ENCODE measurements at places on chromosomes 2 and 18.

DNA sequence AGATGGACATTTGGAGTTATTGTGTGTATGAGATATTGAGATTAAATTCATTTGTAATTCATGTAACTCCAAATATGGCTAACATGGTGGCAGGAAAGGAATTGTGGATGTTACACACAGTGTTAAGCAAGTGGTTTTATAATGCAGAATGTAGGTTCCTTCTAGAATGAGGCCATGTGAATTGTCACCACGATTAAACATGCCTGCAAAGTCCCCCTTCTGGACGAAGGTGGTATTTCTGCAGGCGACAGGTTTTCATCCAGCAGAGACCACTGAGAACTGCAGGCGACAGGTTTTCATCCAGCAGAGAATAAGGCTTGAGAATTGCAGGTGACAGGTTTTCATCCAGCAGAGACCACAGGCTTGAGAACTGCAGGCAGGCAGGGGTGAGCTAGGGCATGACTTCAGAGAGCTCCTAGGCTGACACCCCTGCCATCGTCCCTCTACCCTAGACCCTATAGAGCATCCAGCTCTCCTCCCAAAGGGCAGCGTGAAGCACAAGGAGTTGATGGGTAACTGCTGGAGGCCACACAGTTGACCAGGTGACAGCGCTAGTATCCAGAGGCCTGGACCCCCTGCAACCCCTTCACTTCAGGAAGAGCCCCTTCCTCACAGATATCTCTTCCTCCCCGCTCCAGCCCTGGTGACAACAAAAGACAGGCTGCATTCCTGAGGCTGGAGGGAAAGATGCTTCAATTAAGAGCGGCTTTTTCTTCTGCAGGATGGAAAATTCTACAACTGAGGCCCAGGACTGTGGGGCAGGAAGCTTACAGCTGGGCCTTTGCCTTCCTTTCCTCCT is 175.8 kb downstream of the LOXHD1 start:
- DNase-seq = peak; percentile 45

GRCh38 chr2:85799215-85799956 is 45.6 kb downstream of the ATOH8 start:
- DNase-seq = peak; percentile 21

GRCh38 chr2:8882094-8882493 is 44.7 kb upstream of the KIDINS220 start:
- DNase-seq = no peak

DNA sequence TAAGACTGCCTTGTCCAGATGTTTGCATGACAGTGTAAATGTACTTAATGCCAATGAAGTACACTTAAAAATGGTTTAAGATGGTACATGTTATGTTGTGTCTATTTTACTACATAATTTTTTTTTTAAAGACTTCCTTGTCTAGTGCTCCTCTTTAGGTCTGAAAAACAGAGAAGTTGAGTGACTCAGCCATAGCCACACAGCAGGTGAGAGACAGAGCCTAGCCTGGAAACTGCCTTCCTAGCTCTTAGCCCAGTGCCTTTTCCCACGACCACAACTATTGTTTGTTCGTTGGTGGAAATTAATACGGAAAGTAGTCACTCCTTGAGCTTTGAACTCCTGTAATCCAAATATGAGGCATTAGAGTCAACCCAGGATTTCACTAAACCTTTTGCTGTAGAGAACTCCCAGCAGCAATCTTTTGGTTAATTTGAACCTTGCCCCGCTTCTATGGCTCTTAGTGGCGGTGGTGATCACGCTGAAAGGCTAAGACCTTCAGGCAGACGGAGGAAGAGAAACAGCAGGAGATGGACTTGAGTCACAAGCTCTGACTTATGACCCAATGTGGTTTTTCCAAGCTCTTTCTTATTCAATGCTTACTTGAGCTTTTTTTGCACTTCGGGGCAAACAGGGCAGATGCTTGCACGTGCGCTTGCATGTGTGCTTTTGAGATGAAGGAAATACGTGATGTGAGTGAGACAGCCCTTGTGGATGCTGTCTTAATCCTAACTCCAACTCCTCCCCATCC is 21.2 kb downstream of the TRIB2 start:
- no peak for DNase-seq

- no peak for DNase-seq
Measured at GRCh38 chr18:33603454-33603853, 25.4 kb downstream of the ASXL3 start.

DNA sequence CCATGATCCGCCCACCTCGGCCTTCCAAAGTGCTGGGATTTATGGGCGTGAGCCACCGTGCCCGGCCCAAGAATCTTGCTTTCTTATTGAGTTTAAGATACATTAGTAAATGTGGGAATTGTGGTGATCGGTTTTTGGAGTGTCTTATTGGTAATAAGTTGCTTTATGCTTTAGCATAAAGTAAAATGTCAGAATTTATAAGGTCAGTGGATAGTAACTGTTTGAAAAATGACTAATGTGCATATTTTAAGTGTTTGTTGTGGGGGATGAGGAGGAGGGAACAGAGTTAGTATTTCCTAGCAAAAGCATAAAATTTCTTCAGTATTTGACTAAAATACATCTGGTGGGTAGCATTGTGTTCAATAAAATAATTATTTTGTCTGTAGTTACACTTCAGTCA is 77.4 kb downstream of the SLC39A10 start:
- DNase-seq = no peak

GRCh38 chr18:53610957-53611356 is 613.5 kb downstream of the MBD2 start:
- no peak for DNase-seq

DNA sequence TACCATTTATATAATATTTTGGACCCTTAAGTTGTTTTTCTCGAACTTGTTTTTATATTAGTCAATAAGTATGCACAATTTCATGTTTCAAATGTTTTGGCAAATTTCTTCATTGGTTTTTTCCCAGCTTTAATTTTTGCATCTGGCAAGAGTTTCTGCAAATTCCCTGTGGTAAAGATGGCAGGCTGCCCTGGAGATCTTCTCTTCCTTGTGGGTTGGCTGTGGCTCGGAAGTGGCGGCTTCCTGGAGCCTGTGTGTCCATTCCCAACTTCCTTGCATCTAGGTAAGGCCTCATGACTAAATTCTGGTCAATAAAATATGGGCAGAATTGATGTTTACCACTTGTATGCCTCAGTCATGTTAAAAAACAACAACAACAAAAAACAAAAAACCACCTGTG is 818.6 kb downstream of the EPHA4 start:
- DNase-seq = no peak

GRCh38 chr2:149038442-149039212 is at the start of gene LYPD6B:
Gene LYPD6B, plus strand, starts transcription at chr2:149038699. Its CDS starts 92,250 bp downstream, at chr2:149130949.
- DNase-seq = no peak

GRCh38 chr2:64859312-64860212 is 129.6 kb upstream of the SLC1A4 start:
- DNase-seq = no peak

DNA sequence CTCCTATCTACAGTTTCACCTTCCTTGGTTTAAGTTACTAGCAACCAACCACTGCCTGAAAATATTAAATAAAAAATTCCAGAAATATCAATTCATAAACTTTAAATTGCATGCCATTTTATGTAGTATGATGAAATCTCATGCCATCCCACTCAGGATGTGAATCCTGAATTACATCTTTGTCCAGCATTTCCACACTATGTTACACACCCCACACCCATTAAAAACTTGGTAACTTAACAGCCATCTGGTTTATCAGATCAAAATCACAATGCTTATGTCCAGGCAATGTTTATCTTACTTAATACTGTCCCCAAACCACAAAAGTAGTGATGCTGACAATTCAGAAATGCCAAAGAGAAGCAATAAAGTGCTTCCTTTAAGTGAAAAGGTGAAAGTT is 21.6 kb downstream of the CUL3 start:
- no peak for DNase-seq

DNA sequence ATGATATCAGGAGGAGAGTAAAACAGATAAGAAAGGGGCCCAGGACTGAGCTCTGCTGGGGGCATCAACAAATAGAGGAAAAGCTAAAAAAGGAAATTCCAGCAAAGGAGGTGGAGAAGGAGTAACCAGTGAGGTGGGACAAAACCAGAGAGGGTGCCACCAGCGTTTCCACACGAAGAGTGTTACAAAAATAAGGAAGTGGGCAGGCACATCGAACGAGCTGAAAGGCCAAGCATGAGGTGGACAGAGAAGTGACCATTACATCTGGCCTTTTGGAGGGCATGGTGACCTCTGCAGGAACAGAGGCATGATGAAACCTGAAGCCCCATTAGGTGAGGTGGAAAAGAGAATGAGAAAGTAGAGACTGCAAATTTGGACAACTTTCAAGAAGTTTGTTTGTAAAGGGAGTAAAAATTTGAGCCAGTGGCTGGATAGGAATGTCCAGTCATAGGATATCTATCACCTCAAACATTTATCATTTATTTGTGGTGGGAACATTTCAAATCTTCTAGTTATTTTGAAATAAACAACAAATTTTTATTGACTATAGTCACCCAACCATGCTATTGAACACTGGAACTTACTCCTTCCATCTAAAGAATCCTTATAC is 18.4 kb upstream of the VIT start:
- DNase-seq = no peak

DNA sequence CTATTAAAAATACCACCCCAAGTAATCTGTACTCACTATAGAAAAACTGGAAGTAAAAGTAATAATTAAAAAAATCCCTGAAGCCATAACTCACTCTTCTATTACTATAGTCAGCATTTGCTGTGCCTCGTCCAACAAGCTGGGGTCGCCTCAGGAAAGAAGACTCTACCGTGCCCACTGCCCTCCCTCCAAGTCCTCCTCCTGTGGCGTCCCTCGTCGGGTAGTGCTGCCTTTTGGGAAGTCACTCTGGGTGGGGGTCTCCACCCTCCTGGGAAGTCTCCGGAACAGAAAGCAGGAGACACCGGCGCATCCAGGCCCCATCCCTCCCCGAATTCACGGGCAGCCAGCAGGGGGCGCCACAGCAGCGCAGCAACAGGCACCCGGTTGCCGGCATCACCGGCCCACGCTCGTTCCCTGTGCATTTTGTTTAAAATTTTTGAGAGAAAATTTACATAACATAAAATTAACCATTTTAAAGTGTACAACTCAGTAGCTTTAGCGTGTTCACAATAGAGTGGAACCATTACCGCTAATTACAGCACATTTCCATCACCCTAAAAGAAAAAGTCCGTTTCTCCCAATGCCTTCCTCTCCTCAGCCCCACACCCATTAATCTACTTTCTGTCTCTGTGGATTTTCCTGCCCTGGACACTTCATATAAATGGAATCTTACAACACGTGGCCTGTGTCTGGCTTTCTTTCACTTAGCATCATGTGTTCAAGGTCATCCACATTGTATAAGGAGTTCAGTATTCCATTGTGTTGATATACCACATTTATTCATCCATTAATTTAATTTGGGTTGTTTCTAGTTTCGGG is 62.2 kb downstream of the ADNP2 start:
- peak; percentile 73 for DNase-seq

- DNase-seq = no peak
Measured at GRCh38 chr2:30981510-30981909, 156.7 kb downstream of the GALNT14 start.

DNA sequence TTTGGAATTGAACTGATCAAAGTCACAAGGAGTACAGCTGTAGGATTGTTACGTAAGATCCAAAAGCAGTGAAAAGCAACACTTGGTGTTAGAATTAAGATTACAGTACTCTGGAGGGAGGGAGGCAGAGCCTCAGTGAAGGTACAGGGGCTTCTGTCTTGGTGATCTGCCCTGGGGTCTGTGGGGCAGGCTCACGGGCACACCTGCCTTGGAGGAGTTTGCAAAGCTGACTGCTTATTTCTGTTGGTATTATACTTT is 114.9 kb downstream of the NCK2 start:
- no peak for DNase-seq

DNA sequence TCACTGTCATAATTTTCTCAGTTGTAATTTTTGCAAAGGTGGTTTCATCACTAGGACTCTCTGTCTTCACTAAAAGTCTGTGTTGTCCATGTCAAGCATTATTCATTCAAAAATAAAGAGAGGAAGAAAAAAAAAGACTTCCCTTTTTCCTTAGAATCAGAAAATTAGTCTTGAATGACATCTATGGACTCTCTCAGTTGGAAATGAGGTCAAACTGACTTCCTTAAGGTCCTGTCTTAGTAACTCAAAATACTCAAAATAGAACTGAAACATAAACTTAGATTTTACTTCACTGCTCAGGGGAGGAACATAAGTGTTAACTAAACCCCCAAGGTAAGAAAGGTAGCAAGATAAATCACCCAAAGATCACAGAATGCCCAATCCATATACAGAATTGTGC is 2.2 kb upstream of the ZNF407 start:
- DNase-seq = no peak

- DNase-seq = no peak
Measured at GRCh38 chr18:59795882-59796281, 98.7 kb upstream of the CCBE1 start.

DNA sequence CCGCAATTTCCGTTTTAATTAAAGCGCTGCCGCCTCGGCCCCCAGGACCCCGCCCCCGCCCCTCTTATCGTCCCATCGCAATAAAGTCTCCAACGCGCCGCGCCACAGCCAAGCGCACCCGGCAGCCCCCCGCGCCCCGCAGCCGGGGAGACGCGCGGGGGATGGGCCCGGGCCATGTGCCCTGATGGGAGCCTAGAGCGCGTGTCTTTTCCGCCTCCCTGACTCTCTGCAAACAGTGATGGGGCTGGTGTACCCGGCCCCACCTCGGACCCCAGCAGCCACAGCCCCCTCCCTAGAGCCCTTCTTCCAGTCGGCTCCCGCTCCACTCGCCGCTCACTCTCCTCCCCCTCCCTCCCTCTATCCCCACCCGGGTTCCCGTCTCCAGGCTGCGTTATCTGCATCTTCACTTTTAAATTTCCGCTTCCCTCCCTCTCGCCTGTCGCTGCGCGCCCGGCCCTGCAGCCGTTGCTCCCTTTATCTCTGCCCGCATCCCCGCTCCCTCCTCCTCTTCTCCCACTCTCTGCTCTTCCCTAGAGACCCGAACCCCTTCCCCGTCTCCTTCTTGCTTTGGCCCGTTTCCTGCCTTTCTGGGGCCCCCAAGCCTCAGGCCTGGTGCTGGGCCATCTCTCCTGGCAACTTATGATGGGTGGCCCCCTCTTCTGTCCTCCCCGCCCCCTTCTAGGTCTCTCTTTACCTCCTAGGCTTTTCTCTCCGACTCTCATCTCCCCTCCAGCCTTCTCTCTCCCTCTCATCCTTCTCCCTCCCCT is 524 bp upstream of the FEV start:
- DNase-seq = no peak

DNA sequence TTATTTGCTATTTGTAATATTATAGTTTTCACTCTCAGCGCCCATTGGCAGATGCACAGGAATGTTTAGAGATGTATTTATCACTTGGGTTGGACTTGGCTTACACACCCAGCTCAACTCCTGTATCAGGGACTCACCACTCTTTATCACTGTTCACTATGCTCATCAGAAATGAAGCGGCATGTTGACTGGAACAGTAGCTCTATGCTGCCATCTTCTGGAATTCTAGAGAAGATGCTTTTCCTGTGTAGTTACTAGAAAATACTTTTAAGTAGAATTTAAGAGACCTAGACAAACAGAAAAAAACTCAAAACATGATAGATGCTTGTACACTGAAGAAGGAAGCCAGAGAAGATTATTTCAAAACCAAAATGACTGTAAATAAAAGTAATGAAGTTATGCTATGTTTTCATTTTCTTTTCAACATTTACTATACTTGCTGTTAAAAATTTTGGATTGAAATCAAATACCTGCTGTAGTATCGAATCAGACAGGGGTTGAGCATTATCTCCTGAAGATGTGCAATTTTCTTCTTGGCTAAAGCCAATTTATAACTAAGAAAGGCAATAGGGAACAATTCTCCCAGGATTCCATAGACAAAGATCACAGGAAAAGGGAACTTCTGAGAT is 47.4 kb upstream of the NXPH2 start:
- DNase-seq = no peak

Data from activated CD4-positive, CD25-positive, alpha-beta regulatory T cell treated with anti-CD3 and anti-CD28 coated beads, Interleukin-2, amount 50 U/mL, for 72 hours (primary cell).